ENCODE measurements at places on chromosomes 12 and 14.

- DNase-seq: no peak
Measured at GRCh38 chr12:106897981-106898901, 57.5 kb upstream of the TMEM263 start.

DNA sequence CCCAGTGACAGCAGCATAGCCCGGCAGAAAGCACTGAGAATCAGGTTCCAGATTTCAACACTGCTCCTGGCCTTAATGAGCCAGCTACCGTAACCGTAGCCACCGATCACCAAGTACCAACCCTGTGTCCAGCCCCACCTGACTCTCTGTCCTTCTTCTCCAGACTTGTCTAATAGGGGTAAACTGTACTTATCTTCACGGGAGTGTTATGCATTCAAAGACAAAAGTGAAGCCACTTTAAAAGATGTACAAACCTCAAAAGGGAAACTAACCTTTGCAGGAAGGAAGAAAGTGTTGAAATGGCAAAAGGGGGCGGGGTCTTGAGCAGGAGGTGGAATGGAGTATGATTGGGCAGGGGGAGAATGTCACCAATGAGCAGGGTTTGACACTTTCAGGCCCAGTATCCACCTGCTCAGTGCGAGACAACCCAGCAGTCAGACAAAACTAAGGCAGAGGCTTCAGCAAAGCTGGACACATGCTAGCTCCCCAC is 226.1 kb downstream of the CHST11 start:
- no peak for DNase-seq

- DNase-seq: peak; percentile 64
Measured at GRCh38 chr14:61894452-61895077, 132.3 kb downstream of the SNAPC1 start.

- no peak for DNase-seq
Measured at GRCh38 chr12:131082290-131083194, 128.8 kb downstream of the ADGRD1 start.

GRCh38 chr14:60654334-60654821 is 5.1 kb upstream of the SIX1 start:
- DNase-seq: no peak

- peak; percentile 27 for DNase-seq
Measured at GRCh38 chr14:105026802-105027563, 6.1 kb upstream of the CDCA4 start.

DNA sequence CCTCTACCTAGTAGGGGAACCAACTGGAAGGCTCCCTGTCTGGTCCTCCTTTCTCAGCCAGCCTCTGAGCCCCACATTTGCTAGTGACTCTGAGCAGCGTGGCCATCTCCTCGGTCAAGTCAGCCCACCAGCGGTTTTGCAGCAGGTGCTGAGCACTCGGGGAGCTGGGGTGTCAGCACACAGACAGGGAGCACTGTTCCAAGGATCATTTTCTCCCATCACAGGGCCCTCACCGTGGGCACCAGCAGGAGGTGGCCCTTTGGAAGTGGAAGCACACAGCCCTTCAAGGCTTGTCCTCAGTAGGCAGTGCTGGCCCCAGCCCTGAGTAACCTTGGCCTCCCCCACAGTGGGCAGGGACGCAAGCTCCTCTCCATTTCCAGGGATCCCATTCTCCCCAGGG is 24.1 kb upstream of the EML1 start:
- no peak for DNase-seq

- peak; percentile 84 for DNase-seq
Measured at GRCh38 chr12:121352682-121353018, 439 bp upstream of the ANAPC5 start.

- no peak for DNase-seq
Measured at GRCh38 chr14:65549429-65549828, 136.9 kb downstream of the FUT8 start.

- DNase-seq: no peak
Measured at GRCh38 chr14:22479776-22480464, 109.1 kb downstream of the DAD1 start.

GRCh38 chr12:123655420-123655819 is 15.5 kb upstream of the TCTN2 start:
- DNase-seq: no peak

DNA sequence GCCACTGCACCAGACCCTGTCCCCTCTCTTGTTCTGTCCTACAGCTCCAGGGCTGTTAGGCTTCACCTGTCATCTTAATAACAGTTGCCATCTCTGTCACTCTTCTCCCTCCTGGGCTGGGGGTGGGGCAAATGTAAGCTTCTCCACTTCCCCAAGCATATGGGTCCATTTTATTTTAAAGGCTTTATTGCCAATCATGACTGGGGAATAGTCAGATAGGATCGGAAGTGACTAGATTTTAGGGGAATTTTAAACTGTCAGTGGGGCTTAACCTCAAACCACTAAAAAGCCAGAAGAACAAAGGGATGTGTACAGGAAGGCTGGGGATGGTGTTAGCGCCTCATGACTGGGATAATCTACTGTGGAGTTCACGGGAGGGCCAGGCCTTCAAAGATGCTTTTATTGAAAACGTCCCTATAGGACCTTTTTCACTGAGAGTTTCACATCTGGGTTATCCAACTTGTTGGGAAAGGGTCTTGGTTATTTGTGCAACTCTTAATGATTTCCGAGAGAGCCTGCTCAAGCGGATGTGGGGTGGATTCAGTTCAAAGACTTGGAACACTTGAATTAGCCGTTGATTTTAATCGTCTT is 41.6 kb downstream of the CHST11 start:
- DNase-seq: no peak

DNA sequence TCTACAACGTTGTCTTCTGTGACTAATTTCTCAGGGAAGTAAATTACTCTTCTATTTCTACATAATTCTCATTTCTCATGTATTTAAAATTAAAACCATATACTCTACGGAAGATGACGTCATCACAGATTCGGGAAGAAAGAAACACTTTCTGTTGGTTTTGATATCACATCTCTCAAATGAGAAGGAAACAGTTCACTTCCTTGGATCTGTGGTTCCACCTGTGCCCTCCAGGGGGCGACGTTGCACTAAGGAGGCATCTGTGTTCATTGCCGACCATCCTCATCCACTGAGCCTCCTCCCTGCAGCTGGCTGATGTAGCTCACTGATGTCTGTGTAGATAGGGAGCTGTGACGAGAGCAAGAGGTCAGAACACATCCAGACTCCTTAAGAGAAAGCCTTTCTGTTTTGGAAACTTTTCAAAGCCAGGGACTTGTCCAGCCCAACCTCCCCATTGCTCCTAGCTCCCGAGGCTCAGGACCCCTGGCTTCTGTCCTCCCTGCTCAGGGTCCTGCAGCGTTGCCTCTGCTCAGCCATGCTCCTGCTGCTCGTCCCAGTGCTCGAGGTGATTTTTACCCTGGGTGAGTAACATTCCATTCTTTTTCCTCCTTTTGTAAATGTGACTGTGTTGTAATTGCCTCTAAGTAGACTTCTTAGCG is 172.7 kb upstream of the OR4E1 start:
- peak; percentile 37 for DNase-seq

DNA sequence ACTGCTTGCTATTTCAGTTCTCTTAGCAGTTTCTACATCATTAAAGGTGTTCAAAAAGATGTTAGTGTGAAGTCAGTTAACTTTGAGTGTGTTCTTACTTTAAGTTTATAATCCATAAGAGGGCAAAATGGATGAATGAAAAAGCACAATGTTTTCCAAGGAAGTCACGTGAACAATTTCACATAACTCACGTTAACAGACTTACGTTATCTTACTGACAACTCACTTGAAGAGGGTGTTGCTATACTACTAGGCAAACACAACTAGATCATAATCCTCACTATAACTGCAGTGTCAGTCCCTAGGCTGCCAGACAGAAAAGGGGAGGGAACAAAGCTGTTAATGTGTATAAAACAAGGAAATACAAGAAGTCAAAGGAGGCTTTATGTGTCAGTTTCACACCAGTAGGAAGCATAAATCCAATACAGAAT is 6.4 kb downstream of the SLC2A13 start:
- DNase-seq: no peak

GRCh38 chr12:84648425-84648824 is 264.2 kb downstream of the SLC6A15 start:
- no peak for DNase-seq

DNA sequence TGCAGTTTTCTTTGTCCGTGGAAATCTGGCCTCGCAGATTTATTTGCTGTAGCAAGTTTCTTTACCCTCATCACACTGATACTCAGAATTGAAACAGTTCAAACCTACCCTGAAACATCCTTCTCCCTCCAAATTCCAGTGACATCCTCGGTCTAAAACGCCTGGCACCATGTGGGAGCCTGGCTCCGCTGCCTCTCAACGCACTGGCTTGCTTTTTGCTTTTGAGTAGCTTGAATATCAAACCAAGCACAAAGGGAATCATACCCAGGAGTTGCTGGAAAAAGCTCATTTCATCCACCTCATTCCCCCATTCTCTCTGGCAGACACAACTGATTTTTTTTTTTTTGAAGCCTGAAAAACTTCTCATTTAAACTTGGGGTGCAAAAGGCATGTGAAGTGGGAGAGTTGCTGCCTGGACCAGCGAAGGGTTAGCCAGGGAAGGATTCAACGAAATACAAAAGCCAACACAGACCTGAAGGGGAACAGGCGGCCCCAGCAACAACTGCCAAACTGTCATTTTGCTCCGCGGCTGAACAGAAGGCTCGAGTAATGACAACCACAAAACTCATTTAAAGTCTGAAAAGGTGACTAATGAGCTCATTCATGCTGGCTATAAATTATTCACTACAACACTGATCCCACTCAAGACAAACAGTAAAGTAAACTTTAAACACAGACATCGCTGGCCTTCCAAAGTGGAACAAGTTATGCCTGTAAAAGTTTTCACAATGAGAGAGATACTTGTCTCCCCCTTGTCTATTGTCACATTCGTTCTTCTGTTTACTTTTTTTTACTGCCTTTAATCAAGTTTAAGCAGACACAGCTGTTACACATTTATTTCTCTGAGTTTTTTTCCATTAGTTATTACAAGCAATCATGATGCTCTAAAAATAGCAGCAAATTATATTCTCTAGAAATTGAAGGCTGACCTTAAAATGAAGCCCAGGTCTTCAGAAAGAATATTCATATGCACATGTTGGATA is 12.5 kb upstream of the FOXN3 start:
- DNase-seq: peak; percentile 72

GRCh38 chr12:25715102-25715501 is 162.0 kb upstream of the LMNTD1 start:
- DNase-seq: no peak

GRCh38 chr14:23863836-23864235 is 89.7 kb upstream of the DHRS4 start:
- no peak for DNase-seq

- no peak for DNase-seq
Measured at GRCh38 chr14:69392481-69392880, 5.6 kb downstream of the ERH start.

DNA sequence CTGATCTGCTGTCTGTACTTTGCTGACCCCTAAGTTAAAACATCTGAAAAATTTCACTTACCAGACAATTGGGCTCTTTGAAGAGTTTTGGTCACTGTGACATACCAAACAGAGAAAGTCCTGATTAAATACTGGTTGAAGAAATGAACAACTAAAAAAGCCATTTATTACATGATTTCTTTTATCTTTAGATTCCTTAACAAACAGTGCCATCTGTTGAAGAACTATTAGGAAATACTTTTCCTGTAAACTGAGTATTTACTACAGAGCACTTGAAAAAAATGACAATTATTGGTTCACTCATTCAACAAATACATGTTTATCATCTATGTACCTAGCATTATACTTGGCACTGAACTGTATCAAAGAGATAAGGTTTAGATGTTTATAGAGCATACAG is 6.5 kb upstream of the WASHC4 start:
- DNase-seq: peak; percentile 3

GRCh38 chr14:33568935-33569579 is 381.8 kb downstream of the EGLN3 start:
- no peak for DNase-seq

DNA sequence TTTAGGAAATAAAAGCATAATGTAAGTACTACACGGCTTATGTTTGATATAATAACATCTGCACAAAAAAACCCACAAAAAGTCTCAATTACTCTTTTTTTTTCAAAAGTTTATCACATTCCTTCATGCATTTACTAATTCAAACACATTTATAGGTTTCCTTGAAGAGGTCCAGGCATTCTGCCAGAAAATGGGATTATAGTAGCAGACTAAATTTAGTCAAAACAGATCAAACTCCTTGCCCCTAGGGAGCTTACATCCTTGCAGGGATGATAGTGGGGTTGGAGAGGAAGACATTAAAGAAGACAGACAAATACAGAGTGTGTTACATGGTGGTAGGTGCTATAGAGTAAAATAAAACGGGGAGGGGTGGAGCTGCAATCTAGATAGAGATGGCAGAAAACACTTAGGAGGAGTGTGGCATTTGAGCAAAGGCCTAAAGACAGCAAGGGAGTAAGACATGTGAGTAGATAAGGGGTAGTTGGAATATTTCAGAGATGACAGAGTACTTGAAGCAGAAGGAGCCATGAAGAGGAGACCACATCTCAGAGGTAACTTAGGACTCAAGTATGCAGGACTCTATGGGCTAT is 266.9 kb downstream of the PPFIA2 start:
- DNase-seq: no peak

DNA sequence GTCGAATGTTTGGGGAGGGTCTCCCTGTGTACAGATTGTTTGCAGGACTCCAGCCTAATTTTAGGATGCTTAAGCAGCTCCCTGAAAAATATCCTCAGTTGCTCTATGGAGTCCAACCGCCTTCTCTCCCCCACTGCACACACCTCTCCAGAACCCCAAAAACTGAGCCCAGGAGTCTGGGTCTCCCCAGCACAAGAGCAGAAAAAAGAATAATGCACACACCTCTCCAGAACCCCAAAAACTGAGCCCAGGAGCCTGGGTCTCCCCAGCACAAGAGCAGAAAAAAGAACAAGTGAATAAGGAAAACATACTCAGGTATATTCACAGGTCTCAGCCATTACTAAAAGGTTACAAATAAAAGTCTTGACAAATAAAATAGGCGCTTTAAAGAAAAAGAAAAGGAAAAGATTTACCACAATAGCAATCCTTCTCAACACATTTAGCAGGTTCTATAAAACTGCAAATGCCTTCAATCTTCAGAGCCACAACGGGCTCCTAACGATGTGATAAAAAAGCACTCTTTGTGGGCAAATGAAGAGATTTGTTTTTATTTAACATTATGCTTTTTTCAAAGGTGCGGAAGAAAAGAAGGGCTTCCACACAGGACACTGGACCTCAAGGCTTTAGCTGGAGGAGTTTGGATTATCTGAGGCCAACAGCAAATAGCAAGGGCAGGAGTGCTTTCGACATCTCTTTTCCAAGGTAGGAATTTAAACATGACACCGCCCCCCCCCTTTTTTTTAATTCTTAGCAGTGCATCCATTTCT is 8.2 kb downstream of the BCL11B start:
- DNase-seq: no peak

Measured in NCI-H446 (cell line).